ENCODE measurements at places on chromosomes 16 and 17.

DNA sequence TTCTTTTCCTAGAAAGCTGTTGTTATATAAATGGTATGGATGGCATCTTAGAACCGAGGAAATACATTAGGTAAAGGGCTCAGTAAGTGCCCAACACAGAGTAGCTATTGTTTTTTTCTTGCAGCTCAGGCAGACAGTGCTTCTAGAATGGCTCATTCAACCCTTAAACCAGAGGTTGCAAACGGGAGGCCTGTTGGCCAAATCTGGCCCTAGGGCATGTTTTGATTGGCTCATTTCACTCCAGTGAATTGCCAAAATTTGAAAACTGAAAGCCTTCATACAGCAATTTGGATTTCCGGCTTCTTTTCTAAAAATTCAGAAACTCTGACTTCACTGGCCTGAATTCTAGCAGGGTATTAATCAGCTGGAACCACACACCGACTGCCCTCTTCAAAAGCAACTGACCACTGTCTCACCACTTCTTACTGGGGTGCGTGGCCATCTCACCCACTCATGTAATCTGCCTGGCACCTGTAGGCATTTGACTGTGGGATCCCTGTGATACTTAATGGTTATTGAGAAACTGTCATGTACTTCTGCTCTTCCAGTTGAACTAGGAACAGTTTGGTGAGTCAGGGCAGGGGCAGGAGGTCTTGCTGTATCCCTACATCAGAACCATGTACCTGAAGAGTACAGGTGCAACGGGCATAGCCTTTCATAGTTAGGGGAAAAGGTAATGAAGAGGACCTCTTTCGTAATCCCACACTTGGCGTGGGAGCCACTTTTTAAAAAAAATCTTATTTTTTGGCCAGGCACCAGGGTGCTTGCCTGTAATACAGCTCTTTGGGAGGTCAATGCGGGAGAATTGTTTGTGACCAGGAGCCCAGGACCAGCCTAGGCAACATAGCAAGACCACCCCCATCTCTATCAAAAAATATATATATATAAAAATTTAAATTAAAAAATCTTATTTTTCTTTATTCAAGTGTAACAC, 53.6 kb upstream of the SCNN1B start:
- DNase-seq = no peak

DNA sequence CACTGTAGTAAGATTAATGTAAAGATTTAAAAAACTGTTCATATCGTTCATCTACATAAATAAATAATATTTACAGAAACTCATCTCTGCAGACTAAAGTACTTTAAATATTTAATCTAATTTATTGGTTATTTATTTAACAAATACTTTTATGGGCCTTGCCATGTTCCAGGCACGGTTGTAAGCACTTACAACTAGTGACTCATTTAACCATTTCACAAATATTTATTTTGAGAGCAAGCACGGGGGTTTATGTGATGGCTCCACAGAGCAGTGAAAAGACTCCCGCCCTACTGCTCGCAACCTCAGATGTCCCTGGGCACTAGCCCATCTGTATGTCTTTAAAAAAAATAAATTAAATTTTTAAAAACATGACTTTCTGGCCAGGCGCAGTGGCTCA, 575.9 kb downstream of the WWOX start:
- no peak for DNase-seq

GRCh38 chr17:2712300-2713043, 908 bp upstream of the CLUH start:
- no peak for DNase-seq

- DNase-seq = peak; percentile 62
Measured at GRCh38 chr16:87765473-87765775, 362 bp downstream of the KLHDC4 start.

DNA sequence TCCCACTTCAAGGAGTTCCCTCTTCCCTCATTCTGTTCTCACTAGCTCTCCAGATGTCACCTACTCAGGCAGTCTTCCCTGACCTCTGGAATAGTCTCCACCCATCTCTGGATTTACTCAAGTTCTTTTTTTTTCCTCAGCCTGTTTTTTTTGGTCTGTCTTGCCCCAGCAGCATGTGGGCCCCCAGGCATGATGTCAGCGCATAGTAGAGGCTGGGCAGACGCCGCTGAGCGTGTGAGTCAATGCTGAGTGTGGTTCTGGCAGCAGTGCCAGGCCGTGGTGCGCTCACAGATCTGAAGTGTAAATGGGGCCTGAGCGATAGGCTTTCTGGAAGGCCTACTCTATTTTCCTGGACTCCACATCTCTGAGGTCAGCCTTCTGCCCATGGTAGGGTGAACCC, 2.7 kb upstream of the KCNJ18 start:
- no peak for DNase-seq

Data from SK-N-SH (cell line).